CD8-positive, alpha-beta T cell (primary cell): ENCODE measurements at places on chromosomes 5 and 9. TPM values are rescaled to one million over a fixed set of nuclear protein-coding genes. Genes with fewer than 3 reads are reported as not detected.

The PCDHB2 gene
- total RNA-seq: not detected

- no peak for DNase-seq
Measured at GRCh38 chr9:101569741-101570501, 24.8 kb downstream of the PPP3R2 start.

DNA sequence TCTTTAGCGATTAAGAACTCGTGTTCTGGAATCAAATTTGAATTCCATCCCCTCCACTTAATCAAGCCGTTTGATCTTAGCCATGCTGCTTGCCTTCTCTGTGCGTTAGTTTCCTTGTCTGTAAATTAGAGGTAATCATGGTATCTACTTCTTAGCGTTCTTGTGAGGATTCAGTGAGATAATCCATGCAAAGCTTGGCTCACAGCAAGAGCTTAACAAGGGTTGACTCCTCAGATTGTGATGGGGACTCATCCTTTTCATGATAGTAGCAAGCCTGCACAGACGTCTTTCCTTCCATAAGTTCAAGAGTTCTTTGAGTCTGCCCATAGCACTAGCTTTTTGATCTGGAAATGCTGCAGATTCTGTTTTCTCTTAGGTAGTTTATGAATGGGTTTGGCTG, 72.8 kb downstream of the TRIO start:
- DNase-seq: no peak

- DNase-seq: no peak
Measured at GRCh38 chr5:159224471-159224870, 15.1 kb upstream of the RNF145 start.

- no peak for DNase-seq
Measured at GRCh38 chr5:121691478-121691877, 160.2 kb upstream of the FTMT start.

DNA sequence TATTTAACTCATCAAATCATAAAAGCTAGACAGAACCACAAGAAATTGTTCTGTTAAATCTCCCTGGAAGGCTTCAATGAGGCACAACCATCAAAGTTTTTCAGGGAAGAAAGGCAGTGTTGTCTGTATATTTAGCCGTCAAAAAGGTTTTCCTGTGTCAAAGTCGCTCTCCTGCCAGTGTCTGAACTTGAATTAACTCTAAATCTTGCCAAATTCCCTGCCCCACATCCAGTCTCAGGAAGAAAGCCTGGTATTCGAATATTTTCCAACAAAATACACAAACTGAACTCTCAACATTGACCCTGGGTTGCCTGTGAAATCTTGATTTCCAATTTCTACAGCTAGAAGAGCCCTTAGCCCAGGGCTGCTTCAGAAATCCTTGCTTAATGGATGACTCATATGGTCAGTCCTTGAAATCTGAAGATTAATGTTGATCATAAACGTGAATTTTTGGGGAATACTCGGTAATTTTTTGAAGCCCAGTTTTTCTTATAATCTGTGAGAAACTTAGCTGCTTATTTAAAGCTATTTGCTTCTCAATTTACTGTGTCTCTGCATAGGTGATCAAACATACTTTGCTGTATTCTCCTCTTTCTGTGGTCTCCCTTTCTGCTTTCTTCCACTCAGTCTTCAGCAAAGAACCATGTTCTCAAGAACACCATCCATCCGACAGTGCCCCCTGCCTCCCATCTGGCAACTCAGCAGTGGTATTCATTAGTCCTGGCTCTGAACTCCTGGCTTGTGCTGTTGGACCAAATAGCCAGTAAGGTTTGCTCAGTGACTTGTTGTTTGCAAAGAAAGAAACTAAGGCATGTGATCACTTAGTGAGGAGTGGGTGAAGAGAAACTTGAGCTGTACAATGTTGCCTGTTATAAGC, 58.9 kb downstream of the NREP start:
- DNase-seq: no peak

- no peak for DNase-seq
Measured at GRCh38 chr9:14962193-14962882, 52.1 kb upstream of the FREM1 start.

The ANKRD18B gene
- not detected for total RNA-seq

- DNase-seq: no peak
Measured at GRCh38 chr5:148979083-148979723, 83.7 kb downstream of the SH3TC2 start.

DNA sequence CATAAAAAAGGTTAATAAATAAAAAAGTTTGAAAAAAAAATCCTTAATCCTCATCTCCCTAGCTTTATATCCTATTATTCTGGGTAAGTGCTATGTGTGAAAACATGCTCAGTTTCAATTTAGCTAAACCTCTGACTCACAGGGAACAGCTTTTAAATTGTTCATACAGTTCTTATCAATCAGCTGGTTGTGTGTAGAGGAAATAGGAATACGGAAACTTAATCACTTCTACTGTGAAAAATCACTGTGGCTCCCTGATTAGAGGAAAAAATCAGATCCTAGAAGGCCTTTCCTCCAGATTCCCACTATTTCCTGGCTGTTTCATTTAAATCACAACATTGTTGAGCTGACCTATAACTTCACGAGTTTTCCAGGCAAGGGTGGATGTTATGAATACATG, 120.5 kb downstream of the MARCHF3 start:
- no peak for DNase-seq

The ERAP2 gene
- total RNA-seq: 49.9 TPM

DNA sequence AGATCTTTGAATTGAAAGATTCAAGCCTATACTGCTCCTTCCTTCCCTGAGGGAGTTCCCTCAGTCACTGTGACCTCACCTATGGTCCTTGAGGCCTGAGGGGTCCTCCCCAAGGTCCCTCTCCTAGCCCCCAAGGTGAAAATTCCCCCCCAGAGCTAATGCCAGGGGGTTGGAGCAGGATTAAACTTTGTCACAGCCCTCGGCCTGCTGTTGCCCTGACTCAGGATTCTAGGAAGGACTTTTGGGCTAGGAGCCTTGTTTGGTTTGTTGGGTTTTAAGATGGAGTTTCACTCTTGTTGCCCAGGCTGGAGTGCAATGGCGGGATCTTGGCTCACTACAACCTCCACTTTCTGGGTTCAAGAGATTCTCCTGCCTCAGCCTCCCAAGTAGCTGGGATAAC, 123.2 kb downstream of the C5orf15 start:
- DNase-seq: no peak

DNA sequence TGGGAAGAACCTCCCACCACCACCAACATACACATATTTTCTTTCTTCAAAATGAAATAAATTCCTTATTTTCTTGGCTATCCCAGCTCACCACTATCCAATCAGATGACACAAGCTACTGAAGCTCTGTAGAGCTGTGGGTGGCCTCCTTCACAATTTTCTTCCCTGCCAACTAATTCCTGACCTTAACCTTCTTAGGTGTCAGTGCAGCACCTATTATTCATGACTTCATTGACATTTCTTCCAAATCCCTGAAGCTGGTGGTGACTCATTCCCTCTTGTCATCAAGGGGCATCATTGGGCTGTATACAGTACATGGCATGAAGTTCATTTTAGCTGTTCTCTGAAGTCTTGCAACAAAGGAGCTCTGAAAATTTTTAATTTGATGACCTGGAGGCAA, 42.0 kb upstream of the ADRA1B start:
- DNase-seq: no peak

DNA sequence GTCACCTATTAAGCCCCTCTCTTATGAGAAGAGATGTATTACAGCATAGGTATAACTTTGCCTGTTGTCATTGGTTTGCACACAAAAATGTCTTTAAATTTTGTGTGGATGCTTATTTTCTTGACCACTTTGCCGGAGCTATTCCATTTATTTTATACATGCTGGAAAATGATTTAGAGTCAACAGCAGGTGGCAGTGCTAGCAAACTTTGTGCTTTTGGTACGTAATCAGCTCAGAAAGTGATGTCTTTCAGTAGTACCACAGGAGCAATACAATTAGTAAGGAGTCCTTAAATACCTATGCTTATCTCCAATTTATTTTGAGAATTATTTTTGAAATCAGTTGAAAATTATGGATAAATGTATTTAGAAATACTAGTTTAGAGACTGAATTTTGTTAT, 19.8 kb upstream of the NUDT12 start:
- no peak for DNase-seq

- DNase-seq: no peak
Measured at GRCh38 chr5:45454114-45454513, 242.1 kb downstream of the HCN1 start.

- DNase-seq: no peak
Measured at GRCh38 chr9:35907711-35908503, 1.4 kb upstream of the SPAAR start.

DNA sequence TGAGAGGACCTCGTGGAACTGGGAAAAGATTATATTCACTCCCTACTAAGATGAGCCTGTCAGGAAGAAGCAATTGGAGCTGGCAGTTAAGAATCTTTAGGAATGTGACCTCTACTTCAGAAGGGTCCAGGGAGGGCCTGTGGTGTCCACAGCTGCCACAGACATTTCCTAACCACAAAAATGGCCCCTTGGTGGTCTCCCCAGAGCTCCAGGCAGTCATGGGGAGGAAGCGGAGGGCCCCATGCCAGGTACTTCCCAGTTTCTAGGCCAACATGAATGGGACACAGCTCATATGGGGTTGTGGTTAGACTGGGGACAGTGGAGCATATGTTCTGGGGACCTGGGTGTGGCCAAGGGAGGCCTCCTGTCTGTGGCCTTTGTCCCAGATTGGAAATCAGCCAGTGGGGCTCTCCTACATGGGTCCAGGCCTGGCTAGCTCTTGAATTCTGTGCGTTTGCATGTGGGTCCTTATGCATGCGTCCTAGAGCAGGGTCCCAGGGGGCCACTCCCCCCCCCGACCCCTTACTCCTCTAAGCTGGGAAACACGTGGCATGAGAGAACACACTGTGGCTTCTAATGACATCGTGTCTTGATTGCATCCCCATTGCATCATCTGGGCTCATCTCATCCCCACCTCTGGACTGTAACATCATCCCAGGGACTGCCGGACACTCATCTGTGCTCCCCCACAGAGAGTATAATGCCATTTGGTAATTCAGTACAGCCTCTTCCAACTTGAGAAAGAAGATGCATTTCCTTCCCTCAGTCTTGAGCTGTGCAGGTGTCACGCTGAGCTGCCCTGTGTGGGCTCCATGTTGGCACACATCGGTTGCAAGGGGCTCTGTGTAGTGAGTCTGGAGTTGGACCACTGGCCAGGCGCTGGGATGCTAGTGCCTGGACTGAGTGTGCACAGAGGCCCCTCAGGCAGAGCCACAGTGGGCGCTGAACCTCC, 31.3 kb downstream of the IRF1 start:
- DNase-seq: no peak

DNA sequence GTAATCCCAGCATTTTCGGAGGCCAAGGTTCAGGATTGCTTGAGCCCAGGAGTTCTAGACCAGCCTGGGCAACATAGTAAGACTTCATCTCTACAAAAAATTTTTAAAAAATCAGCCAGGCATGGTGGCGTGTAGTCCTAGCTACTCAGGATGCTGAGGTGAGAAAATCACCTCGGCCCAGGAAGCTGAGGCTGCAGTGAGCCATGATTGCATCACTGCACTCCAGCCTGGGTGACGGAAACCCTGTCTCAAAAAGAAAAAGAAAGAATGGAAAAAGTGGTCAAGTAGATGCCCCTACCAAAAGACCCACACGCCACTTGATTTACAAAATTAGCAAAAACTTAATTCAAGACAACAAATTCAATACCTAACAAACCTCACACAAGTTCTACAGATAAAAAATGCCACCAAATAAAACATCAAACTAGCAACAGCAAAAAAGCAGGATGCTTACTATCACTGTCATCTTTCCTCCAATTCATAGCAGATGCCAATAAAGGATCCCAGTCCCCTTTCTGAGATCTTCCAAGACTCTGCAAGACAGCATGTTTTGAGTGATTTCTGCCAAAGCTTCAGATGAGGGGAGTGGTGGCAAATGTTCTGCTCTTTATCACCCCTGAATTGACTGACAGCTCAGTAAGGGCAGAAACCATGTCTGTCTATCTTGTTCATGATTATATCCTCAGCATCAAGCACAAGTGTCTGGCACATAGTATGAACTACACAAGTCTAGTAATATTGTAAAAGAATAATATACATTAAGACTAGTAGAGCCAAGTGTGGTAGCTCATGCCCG, 34.2 kb upstream of the TESK1 start:
- no peak for DNase-seq

- no peak for DNase-seq
Measured at GRCh38 chr5:1371218-1371971, 26.5 kb upstream of the CLPTM1L start.

DNA sequence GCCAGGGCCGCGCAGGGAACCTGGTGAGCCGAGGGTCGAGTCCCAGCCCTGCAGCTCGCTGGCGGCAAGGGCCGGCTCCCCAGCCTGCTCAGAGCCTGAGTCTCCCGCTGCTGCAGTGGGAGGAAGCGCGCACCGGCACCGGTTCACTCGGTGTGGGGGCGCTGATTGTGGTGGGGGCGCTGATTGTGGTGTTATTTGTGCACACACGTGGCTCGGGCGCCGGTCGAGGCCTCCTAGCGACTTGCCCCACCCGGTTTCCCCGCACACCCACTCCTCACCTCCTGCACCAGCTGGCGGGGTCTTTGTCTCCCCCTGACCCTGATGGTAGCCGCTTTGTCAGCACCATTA, 266.7 kb downstream of the NSG2 start:
- no peak for DNase-seq

The GFI1B gene
- not detected for total RNA-seq

DNA sequence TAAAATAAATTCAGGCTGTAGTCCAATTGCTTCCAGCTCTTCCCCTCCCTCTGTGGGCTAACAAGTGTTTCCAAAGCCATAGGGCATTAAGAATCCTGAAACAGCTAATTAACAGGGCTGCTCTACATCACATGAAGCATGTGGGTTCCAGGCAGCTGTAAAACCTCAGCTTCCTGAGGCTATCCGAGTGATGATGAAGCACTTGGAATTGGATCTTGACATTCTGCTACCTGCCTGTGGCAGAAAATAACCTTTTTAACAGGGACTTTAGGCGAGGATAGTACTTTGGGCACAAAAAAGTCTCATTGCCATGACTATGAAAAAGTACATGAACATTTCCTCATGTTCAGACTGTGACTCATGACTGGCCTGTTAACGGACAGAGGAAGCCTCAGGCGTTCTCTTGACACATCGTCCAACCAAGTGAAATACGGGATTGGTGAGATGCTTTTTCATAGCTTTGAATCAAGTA, 107.2 kb downstream of the PDE4D start:
- DNase-seq: no peak

The APBA1 gene
- 0.08 TPM for total RNA-seq

DNA sequence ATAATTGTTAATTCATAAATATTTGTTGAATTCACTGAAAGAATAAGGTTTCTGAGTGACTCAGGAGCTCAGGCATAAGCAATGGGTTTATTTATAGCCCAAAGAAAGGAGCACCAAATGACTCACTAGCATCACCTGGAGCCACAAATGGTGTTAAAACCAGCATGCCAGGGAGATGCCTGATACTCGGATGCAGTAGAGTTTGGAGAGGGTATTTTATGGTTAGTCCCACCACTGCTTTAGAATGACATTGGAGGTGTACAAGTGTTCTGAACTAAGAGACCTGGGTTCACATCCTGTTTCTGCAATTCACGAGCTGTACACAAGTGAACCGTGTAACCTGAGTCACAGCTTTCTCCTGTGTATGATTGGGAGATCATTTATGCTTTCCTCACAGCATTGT, 25.2 kb downstream of the CCL28 start:
- no peak for DNase-seq

The CFAP157 gene
- 0.14 TPM for total RNA-seq
